Fibroblast of the aortic adventitia (primary cell): ENCODE measurements at places on chromosomes 6 and 20. TPM values are rescaled to one million over a fixed set of nuclear protein-coding genes. Genes with fewer than 3 reads are reported as not detected.

PLAGL2 gene
- total RNA-seq: 1.8 and 4.2 TPM in 2 replicates

RRP36 gene
- total RNA-seq: 46.9 and 86.6 TPM in 2 replicates

ZSCAN23 gene
- 6.7 and 12.0 TPM in 2 replicates for total RNA-seq

GJA10 gene
- not detected in 2 replicates for total RNA-seq

SLC17A9 gene
- total RNA-seq: 0.41 and 2.0 TPM in 2 replicates

SIRPD gene
- total RNA-seq: not detected in 2 replicates

RIPOR2 gene
- 0.72 and 1.4 TPM in 2 replicates for total RNA-seq

FAM217A gene
- not detected in 2 replicates for total RNA-seq

SRSF3 gene
- total RNA-seq: 181 and 411 TPM in 2 replicates

RGL2 gene
- 25.8 and 27.9 TPM in 2 replicates for total RNA-seq

ATP9A gene
- 23.7 and 69.1 TPM in 2 replicates for total RNA-seq

BMP7 gene
- total RNA-seq: not detected in 2 replicates

PSORS1C2 gene
- total RNA-seq: not detected in 2 replicates

VGLL2 gene
- total RNA-seq: not detected in 2 replicates

F13A1 gene
- total RNA-seq: not detected in 2 replicates

CST4 gene
- total RNA-seq: not detected in 2 replicates

CGA gene
- total RNA-seq: not detected in 2 replicates

SYTL3 gene
- 1.9 and 10.5 TPM in 2 replicates for total RNA-seq

LAMA4 gene
- 306 and 904 TPM in 2 replicates for total RNA-seq

GPR63 gene
- total RNA-seq: under 0.01 and 0.27 TPM in 2 replicates

HIVEP1 gene
- 21.3 and 21.8 TPM in 2 replicates for total RNA-seq

ABHD16B gene
- total RNA-seq: not detected in 2 replicates

PLAGL1 gene
- 18.5 and 35.2 TPM in 2 replicates for total RNA-seq

PPP1R3D gene
- total RNA-seq: 4.8 and 5.6 TPM in 2 replicates

DUSP22 gene
- total RNA-seq: 17.0 and 18.6 TPM in 2 replicates

CCN6 gene
- not detected in 2 replicates for total RNA-seq

ADGRF5 gene
- under 0.01 and 15.9 TPM in 2 replicates for total RNA-seq
